AG09319 (cell line): ENCODE measurements at places on chromosomes 5 and 9.

- no peak for DNase-seq
These were observed 267.0 kb upstream of the NUDT12 start for GRCh38 chr5:103829585-103829984.

- no peak for DNase-seq
These were observed 206.8 kb upstream of the ITGA1 start for GRCh38 chr5:52580921-52581320.

DNA sequence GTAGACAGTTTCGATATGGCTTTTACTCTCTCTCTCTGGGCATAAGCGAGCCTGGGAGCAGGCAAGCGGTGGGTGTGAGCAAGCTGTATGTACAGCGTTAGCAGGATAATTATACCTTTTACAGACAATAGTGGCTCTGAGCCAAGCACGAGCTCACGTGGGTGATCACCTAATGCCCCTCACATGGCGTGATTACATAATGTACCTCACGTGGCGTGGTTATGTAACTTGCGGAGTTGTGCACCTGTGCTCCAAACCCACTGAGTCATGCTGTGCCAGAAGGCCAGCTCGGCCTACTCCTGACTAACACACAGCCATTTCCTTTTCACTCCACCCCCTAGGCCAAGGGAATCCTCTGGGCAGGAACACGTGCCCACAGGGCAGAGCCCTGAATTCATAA lies 797.2 kb downstream of the EFNA5 start:
- DNase-seq = no peak

DNA sequence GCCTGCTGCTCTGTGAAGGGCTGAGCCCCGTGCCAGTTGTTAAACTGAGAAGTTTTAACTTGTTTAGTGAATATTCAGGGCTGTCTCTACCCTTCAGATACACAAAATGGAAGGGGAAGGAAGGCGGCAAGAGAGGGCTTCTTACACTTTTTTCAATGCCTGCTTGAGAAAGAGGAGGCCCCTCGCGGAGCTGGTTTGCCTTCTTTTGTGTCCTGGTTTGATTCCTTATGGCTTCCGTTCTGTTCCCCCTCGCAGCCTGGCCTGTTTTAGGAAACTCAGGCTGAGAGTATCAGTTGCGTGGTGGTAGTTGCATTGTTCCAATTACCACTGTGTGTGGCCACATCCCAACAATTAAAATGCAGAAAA lies 1.0 kb downstream of the FAM53C start:
- DNase-seq = no peak

DNA sequence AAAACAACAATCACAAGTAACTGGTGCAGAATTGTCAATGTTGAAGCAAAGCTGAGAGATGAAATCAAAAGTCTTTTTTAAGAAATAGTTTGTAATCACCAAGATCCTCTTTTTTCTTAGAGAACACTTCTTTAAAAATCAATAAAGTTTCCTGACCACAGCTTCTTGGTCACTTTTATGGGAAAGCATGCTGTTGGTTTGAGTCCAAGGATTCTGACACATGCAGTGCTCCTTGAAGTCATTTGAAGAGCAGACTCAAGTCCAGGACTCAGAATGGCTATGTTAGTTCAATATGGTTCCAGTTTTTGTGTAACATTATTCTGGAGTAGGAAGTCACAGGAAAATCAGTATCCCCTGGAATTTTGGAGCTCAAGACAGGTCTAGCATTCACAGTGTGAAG lies 480.6 kb downstream of the NR2F1-AS1 start:
- DNase-seq = no peak

- no peak for DNase-seq
These were observed at the start of gene RETREG1 for GRCh38 chr5:16616536-16617273. Gene RETREG1 (minus strand): TSS chr5:16616997. CDS start chr5:16616971, 26 bp downstream.
